ENCODE measurements at places on chromosomes 16 and 17.

DNA sequence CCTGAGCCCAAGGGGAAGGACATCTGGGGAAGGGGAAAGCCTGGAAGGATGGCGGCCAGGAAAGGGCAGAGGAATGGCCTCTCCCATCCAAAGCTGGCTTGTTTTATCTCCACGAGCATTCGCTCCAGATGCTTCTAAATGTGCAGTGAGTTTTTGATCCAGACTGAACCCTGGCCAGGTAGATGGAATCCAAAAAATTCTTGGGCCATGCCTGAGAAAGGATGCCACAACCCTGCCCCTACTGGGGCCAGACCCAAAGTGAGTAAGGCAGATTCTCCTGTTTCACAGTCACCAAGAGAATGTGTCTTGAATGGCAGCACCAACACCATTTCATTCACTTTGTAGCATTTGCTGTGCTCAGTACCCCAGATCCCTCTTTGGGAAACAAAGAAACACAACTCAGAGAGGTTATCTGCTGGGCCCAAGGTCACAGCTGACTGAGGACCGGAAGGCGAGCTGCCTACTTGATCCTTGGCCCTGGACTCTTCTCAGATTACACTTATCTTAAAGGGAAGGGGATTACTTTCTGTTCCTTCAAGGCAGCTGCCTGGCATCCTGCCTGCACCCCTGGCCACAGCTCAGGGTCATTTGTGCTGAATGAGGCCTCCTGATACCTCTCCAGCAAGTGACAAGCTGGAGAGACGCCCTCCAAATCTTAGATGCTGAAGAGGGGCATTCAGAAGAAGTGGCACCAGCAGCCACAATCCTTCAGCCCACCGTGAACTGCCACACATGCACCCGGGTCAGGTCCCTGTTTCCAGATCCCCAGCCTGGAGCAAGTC, 3.6 kb downstream of the LRRC75A start:
- no peak for ATAC-seq

DNA sequence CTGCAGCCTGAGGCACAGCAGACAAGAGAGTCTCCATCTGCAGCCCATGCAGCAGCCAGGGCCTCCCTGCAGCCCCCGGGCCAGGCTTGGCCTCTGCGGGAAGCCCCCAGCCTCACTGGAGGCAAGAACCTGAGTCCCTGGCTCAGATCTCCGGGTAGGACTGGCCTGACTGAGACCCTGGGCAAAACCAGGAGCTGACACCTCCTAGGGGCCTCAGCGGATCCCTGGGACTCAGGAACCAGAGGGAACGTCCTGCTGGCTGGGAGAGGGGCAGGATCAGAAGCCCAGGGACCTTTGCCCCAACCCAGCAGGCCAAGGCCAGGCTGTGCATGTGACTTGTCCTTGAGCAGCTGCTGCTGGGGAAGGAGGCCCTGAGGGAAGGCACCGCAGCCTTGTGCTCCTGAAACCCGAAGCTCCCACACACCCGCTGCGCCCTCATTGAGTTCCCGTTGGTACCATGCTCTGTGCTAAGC, 1.7 kb upstream of the PRSS21 start:
- no peak for ATAC-seq

DNA sequence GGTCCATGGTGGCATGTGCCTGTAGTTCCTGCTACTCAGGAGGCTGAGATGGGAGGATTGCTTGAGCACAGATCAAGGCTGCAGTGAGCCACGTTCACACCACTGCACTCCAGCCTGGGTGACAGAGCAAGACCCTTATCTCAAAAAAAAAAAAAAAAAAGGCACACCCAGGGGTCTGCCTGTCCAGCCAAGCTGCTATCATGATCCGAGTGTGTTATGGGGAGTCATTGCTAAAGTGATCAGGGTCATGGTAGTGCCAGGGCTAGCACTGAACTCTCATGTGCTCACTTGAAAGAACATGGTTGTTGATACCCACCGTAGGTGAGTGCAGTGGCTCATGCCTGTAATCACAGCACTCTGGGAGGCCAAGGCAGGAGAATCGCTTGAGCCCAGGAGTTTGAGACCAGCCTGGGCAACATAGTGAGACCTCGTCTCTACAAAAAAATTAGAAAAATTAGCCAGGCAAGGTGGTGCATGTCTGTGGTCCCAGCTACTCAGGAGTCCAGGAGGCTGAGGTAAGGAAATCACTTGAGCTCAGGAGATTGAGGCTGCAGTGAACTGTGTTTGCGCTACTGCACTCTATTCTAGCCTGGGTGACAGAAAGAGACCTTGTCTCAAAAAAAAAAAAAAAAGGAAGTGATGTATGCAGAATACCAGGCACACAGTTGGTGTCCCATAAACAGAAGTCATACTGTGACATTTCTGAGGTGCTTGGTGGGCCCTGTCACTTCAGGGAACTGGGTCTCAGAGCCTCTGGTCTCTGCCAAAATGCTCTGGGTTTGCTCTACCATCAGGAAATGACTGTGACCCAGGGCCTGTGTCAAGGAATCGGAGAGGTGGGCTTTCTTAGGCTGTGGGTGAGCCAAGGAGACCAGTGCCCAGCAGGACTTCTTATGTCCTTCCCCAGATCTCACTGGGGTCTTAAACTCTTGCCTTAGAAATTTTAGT, 2.2 kb downstream of the PRM1 start:
- ATAC-seq = no peak

DNA sequence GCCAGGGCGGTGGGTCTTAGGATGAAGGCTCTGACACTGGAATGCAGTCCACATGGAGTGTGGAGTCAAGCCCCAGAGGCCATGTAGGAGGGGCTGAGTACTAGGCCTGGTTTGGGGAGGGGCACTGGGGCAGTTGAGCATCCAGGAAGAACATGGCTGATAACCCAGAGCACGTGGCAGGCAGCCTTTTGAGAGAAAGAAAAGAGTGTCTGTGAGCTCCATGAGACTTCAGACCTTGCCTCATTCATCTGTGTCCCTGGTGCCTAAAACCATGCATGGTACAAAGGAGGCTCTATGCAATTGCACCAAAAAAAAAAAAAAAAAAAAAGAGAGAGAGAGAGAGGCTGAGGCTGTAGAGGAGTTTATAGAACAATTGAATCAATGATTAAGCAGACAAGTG, 14.6 kb downstream of the SLC46A1 start:
- ATAC-seq = no peak

- ATAC-seq = peak; percentile 31
Observed at GRCh38 chr16:85767531-85767930, 16.6 kb upstream of the C16orf74 start.
